ELF-1 (cell line): ENCODE measurements at places on chromosomes 5 and 9.

DNA sequence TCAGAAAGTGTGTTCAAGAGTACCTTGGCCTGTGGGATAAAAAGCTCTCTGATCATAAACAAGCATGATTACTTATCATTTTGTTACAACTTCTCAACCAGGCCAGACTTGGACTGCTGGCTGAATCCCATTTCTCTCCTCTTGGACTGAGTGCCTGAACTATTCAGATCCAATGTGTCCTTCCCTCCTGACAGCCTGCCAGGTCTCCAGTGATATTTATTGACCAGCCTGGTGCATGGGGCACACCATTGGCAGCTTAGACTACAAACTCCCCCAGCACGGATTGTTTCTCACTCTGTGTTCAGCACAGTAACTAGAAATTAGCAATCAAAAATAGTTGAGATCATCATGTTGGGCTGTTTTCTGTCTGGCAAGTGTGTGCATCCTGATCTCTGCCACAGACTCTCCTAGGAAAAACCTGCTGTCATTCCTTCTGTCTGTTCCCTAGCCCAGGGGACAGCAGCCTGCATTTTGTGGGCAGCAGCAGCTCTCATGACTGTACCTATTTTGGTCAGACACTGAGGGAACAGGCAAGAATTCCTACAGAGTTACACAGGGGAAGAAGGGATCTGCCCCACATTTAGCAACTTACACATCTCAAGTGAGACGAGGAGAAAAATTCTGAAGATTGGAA lies 348.1 kb downstream of the ADAMTS6 start:
- DNase-seq, result no peak

- DNase-seq, result no peak
Observed at GRCh38 chr9:110588296-110588695, 8.8 kb upstream of the SVEP1 start.

- no peak for DNase-seq
Observed at GRCh38 chr9:34254966-34255825, 73.9 kb downstream of the KIF24 start.

DNA sequence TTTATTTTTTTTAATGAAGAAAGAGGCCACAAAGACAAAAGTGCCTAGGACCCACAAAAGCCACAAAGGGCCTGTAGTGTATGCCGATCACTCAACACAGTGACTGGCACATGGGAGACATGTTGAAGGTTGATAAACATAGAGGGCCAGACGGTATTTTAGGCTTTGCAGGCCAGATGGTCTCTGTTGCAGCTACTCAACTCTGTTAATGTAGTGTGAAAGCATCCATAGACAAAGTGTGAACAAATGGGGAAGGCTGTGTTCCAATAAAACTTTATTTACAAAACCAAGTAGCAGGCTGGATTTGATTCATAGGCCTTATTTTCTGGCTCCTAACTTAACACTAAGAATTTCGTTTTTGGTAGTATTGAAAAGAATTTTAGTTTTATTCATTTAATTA lies 139.9 kb downstream of the SGCD start:
- DNase-seq, result no peak

GRCh38 chr5:129820-130219 lies 37.9 kb downstream of the PLEKHG4B start:
- no peak for DNase-seq

GRCh38 chr9:137053944-137054931 lies at the start of gene ENTPD2:
TSS of gene ENTPD2 (minus strand) at chr9:137054061. CDS start at chr9:137053997, 64 bp downstream.
- DNase-seq, result no peak

DNA sequence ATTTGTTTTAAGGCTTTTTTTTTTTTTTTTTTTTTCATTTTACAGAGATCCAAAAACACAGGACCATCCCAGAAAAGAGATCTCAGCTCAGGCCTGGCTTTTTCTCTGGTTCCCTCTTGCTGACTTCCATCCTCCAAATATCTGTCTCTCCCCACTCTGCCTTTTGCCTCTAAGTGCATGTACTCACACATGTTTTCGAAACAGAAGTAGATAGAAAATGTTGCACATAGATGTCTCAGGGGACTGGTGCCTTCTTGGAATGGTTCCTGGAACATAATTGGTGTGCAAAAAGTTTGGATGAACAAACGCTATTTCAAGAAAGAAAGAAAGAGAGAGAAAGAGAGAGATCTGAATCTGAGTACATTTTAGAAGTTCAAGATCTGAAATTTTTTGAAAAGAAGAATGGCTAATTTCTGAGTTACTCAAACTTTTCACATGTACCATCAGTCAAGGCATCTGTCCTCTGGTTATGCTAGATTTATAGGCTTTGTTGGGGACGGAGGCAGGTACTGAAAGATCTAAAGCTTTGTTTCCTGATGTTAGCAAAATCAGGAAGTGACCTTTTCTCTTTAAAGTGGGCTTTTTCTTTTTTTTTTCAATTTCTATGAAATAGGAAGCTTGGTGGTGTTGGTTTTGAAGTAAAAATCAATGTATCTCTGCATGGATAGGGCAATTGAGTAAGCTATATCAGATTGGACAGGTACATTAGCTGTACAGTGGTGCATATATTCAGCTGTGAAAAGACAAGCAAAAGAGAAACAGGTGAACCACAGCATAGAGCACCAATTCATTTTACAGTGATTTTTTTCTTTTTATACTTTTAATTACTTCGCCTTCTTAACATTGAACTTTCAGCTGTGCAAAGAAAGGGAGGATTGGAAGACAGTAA lies 8.5 kb upstream of the TNFSF8 start:
- DNase-seq, result no peak

DNA sequence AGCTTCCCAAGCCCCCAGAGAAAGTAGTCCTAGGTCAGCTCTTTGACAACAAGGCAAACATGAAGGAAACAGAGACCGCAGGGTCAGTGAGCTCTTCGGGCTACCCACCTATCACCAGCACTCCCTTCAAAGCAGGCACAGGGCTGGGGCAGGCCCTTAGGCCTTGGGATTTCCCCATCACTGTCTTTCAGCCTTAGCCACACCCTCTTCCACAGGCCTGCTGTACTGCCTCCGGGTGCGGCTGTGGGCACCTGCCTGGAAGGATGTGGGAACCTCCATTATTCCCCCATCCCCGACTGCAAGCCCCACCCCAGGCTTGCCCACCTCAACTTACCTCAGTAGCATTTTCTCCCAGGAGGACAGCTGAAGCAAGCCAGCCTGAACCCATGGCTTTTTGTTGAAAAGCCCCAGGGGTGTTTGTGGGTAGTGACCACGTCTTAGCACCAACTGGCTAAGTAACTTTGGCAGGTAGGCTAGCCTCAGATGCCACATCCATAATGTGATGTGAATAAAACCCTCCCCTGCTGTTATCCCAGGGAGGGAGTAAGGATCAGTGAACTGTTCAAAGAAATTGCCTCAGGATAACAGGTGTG lies 100.2 kb downstream of the PIK3R1 start:
- DNase-seq, result peak; percentile 26

- DNase-seq, result no peak
Observed at GRCh38 chr5:89816038-89816437, 593.5 kb downstream of the CETN3 start.

DNA sequence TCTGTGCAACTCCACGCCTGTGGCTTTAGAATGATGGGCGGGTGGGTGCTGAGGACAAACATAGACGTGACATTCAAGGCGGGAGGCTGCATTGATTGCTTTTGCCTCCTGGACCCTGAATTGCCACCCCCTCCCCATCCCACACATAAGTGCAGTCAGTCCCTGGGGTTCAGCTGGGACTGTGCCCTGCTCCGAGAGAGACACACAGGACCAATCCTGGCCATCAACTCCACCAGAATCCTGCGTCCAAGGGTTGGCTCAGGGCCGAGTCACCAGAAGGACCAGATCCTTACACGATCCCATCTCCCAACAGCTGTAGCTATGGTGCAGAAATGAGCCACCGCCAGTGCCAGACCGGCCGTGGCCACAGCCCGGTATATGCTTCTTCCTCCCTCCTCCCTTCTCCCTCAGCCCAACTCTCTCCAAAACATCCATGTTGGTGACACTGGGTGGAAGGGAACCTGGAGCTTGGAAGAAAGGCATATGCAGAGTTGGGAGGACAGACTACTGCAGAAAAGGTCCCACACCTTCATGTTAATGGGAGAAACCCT lies 27.4 kb downstream of the IRX2 start:
- no peak for DNase-seq

DNA sequence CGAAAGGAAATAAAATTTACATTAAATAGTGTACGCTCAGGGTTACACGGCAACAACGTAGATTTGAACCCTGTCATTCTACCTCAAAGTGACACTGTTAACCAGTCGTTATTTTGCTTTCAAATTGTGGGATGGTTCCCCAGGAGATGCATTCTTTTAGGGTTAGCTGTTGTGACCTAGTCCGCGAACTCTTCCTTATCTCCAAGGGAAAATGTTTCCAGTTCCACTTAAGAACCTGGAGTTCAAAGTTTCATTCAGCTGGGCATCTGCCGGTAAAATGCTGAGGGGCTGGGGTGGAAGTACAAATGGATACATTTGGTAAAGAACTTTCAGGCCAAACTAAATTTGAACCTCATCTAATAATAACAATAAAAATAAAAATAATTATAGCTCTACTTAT lies 264.6 kb downstream of the NR3C1 start:
- DNase-seq, result no peak

DNA sequence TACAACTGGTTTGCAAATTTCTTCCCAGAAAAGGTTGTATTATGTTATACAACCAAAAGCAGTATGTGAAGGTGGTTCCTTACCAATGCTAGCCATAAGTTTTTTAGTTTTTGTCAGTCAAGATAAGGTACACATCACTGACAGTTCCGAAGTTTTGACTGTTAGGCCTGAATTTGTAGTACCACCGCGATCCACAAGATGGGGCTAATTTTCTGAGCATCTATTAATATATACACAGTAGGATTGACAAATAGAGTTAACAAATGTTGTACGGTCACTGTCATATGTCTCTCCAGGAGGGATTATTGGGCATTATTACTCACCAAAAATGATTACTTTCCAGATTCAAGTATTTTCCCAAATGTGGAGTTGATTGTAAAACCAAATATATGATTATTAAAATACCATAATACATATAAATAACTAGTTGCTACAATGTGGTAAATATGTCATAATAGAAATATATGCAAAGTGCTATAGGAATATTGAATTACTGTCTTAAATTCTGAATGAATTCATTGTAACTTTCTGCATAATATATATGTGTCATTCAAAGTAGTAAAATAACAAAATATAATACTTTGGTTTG lies 28.4 kb upstream of the LRRC19 start:
- DNase-seq, result no peak

GRCh38 chr5:141843156-141843927 lies 34.9 kb downstream of the PCDH1 start:
- DNase-seq, result peak; percentile 94

GRCh38 chr5:52015760-52016159 lies 632.5 kb downstream of the ISL1 start:
- no peak for DNase-seq

GRCh38 chr9:130543859-130544258 lies 35.5 kb upstream of the FUBP3 start:
- no peak for DNase-seq

DNA sequence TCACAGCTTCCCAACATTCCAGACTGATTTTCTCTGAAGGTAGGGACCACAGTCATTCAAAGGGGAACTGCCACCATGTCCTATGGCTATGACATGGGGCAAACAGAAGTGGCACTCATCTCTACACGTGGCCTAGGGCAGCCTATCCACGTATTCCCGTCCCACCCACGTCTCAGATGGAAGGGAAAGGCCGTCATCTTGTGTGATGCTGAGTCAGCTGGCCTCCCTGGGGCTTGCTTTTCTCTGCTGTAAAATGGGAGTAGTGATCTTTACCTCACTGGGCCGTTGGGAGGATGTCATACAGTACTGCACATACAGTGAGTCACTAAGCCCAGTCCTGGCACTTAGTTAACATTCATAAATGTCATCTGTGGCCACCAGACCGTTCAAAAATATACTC lies 72.3 kb downstream of the RAPGEF1 start:
- DNase-seq, result no peak

GRCh38 chr5:113056988-113057387 lies 80.4 kb downstream of the DCP2 start:
- DNase-seq, result no peak

GRCh38 chr5:168472329-168472728 lies 13.9 kb upstream of the RARS1 start:
- DNase-seq, result peak; percentile 25

DNA sequence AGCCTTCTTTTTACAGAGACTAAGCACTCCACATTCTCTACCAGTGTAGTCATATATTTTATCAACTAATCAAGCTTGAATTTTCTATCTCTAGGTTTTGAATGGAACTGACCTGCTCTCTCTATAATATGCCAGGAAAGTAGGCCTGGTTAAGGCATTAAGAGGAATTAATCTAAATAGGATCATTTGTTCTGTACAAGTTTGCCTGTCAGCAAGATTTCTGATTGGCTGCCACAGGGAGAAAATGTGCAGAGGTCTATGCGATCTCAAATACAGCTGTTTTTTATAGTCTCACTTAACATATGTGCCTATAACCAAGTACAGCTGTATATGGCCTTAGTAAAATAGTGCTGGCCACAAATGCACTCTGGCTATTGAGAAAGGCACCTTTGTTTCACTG lies 418.8 kb downstream of the KDM4C start:
- no peak for DNase-seq

- no peak for DNase-seq
Observed at GRCh38 chr9:72383978-72384709, 19.1 kb upstream of the ZFAND5 start.

- no peak for DNase-seq
Observed at GRCh38 chr5:72633649-72634048, 126.4 kb upstream of the ZNF366 start.

DNA sequence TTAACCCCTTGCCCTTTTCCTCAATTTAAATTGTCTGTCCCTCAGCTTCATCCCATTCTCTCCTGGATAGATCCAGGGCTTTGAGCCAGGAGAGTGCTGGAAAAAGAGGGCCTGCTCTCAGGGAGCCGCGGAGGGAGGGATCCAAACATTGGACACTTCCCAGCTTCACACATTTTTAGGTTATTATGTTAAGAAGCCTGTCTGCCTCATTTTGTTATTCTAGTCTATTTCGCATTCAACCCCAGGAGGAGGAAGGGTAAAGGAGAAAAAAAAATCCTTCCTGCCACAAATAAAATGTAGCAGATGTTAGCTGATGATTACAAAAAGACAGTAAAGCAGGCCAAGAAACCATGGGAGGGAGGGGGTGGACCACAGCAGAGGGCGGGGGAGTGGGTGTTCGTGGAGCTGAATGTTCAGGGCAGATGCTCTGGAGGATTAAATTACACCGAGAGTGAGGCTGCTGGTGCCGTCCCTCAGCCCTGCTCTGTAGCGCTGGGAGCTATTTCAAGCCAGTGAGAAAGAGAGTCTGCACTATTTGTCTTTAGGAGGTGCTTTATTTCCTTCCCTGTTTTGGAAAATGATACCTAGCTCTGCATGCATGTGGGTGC lies 60.6 kb upstream of the ZFR start:
- peak; percentile 18 for DNase-seq

DNA sequence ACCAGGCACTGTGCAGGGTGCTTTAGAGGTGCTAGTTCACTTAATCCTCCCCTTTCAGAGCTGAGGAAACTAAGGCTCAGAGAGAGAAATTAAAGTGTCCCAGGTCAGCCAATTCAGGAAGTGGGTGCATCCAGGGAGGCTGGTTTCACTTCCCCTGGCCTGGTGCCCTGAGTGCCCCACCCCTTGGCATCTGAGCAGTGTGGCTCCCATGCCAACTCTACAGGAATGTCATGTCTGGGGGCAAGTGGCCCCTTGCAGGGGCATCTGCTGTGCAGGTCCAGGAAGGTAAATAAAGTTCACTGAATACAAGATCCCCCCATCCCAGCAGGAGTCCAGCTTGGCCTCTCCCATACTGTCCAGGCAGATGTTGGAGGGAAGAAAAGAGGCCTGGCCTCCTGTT lies 4.4 kb upstream of the N4BP3 start:
- DNase-seq, result no peak

- no peak for DNase-seq
Observed at GRCh38 chr5:81204205-81204604, 28.9 kb upstream of the CKMT2 start.

GRCh38 chr9:101307051-101307450 lies 77.8 kb downstream of the BAAT start:
- no peak for DNase-seq
